ENCODE measurements at places on chromosomes 6 and 20.

GRCh38 chr6:56144538-56145324 is 102.6 kb downstream of the COL21A1 start:
- DNase-seq: no peak

GRCh38 chr6:147839708-147840610 is 331.5 kb downstream of the SAMD5 start:
- no peak for DNase-seq

- no peak for DNase-seq
Observed at GRCh38 chr20:39885975-39886649, 802.9 kb downstream of the MAFB start.

GRCh38 chr6:30957716-30958115 is 16.9 kb downstream of the MUCL3 start:
- DNase-seq: no peak

DNA sequence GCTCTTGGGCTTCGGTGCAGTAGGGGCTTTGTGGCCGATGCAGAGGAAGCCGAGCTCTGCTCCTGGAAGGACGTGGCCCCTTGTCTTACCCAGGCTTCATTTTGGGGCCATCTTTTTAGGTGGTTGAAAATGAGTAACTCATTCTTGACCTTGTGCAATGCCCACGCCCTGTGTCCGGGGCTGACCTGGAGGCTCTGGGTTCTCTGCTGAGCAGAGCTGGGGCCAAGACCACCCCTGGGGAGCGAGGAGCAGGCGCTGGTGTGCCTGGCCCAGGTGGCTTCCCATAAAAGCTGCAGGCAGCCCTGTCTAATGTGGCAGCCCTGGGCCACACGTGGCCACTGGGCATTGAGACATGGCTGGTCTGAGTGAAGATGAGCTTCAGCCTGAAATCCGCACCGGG is 25.7 kb downstream of the NTSR1 start:
- no peak for DNase-seq

DNA sequence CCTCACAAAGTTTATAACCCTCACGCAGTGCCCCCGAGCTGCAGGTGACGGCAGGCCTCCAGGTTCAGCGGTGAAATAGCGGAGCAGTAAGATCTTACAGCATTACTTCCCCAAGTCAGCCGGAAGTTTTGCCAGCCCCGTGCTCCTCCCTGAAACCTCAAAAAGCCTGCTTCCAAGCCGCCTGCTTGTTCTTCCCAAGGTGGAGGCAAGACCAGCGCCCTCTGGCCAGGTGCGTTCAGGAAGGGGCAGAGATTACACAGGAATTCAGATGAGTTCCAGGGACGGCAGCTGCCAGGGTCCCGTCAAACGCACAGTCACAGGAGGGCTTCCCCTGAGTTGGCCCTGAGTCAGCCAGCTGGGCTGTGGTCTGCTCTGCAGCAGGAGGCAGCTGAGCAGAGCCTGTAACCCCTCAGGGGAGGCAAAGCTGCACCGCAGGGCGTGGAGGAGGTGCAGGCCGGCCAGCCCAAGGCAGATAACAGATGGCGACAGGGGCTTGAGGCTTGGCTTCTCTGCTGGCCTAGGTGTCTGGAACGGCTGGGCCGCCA is 124.1 kb upstream of the RPS6KA2 start:
- DNase-seq: no peak
